ENCODE measurements at places on chromosomes 6 and 20.

- DNase-seq, result no peak
Observed at GRCh38 chr20:18688676-18689075, 100.8 kb downstream of the DTD1 start.

GRCh38 chr6:111767752-111768430 is 105.4 kb downstream of the FYN start:
- no peak for DNase-seq

DNA sequence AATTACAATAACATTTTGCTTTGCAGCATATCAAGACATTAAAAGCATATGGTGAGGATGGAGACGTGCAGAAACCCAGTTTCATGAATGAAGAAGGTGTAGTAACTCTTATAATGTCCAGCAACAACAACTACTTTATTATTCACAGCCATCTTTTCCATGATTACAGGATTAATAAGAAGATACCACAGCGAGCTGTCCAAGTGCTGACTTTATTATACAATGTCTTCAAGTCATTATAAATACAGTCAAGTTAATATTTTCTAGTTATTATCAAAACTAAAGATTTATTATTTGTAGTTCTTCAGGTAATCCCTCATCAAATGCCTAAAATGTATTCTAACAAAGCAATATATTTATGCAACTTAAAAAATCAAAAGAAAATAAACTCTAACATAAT is 2.5 kb upstream of the KHDRBS2 start:
- DNase-seq, result no peak

DNA sequence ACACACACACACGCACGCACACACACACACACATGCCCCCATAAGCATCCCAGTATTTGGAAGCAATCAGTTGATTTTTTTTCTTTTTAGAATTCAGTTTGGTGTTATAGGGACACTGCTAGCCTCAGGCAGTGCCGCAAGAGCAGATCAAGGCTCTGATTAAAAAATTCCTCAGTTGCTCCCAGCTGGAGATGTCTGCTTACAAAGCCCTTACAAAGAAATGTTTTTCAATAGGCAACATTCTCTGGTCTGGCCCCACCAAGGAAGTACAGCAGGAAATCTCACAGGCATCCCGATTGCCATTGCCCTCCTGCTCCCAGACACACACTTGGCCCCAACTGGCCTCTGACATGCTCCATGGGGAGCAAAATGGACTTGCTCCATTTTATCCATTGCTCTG is 22.9 kb upstream of the CD83 start:
- no peak for DNase-seq

GRCh38 chr20:17172836-17173516 is 53.9 kb upstream of the PCSK2 start:
- DNase-seq, result no peak

DNA sequence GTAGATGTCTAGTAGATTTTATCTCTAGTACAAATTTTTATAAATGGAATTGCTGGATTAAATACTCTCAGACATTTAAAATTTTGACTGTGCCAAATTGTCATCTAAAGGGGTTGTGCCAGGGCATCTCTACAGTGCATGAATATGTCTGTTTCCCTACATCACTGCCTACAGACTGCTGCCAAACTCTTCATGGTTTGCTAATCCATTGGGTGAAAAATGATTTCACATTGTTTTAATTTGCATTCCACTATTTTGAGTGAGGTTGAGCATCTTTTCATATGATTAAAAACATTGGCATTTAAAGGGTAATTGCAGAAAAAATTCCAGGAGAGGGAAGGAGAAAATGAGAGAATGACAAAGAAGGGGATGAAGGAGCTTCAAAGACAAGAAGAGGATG is 267.7 kb upstream of the RNF24 start:
- no peak for DNase-seq

- no peak for DNase-seq
Observed at GRCh38 chr6:96520171-96521115, 1.2 kb upstream of the UFL1 start.

DNA sequence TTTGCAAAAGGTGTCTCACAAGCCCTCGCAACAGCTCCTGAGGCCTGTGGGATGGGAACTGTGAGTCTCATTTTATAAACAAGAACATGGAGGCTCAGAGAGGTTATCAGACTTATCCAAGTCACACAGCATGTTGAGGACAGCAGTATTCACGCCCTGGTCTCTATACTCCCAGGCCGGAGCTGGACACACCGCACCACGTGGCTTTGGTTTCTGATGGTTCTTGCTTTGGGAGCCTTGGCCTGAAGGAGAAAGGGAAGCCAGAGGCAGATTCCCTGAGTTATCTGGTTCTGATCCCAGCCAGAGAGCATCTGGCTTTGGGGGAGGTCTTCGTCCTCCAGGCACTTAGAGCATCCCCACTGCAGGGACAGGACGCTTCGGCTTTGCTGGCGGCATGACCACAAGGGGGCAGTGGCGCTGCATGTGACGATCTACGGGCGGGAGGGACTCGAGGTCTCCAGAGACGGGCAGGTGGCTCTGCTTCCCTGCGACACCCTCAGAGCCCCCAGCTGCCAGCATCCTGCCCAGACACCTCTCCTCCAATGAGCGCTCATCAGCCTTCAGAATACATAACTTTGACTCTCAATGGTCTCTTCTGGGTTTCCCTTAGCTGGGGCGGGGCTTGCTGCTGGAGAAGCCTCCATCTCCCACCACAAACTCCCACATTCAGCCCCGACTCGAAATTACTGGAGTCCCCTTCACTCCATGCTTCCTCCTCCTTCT is 51.4 kb upstream of the SAYSD1 start:
- peak; percentile 57 for DNase-seq

DNA sequence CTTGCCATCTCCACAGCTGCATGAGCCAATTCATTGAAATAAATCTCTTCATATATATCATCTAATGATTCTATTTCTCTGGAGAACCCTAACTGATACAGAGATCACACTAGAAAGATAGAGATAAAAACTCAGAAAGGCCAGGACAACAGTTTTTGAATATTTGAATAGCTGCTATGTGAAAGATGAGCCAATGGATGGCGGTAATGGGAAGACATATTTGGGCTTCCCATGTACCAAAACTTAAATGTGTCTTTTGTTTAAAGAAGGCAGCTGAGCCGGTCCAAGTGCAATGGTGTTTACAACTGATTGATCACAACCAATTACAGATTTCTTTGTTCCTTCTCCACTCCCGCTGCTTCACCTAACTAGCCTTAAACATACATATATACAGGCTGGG is 35.1 kb downstream of the SGK1 start:
- no peak for DNase-seq

- no peak for DNase-seq
Observed at GRCh38 chr6:158149641-158150040, 18.4 kb downstream of the SERAC1 start.

DNA sequence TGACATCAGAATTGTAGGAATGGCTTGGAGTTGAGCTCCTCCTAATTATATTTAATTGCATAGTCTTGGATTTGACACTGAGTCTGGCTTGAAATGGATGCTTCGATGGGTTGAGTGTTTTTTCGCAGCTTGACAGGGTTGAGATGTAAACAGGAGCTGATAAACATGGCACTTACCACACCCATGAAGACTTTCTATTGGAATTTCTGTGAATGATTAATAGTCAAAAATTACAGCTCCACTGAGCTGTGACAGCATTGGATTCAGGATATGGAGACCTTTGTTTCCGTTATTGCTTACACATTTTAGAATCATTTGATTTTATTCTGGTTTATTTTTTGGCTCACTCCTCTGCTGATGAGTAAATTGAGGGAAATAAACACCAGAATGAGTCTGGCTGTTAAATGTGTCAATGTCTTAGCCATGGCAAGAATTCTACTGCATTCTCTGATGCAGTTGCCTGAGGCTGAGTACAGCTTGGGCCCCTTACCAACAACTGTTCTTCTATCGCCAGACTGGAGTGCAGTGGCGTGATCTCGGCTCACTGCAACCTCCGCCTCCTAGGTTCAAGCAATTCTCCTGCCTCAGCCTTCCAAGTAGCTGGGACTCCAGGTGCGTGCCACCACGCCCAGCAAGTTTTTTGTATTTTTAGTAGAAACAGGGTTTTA is 128.1 kb upstream of the DOK5 start:
- no peak for DNase-seq

- no peak for DNase-seq
Observed at GRCh38 chr6:156634951-156635371, 142.2 kb upstream of the ARID1B start.

DNA sequence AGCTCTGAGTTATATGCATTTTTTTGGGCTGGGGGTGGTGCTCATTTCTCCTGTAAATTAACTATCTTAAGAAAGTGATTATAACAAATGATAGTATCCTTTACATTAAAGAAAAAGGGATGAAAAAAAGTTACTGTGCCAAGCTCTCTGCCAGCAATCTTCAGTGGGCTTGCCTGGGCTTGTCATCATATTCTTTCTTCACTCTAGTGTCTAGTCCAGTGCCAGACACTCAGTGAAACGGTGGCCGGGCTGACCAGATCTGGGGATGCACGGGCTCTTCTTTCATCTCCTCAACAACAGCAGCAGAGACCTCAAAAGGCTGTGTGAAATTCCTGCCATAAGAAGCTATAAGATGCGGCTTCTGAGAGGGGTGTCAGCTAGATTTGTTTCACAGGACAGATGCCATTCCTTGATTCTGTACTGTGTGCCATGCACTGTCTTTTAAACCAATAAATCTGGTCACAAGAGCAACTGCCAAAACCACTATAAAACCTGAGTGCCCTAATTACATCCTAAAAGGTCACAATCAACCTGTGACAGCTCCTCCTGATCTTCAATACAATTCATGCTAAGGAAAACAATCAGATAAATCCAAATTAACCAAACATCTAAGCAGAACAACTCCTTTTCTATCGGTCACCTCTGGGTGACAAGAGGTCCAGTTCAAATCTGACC is 12.1 kb downstream of the EXOC2 start:
- no peak for DNase-seq

DNA sequence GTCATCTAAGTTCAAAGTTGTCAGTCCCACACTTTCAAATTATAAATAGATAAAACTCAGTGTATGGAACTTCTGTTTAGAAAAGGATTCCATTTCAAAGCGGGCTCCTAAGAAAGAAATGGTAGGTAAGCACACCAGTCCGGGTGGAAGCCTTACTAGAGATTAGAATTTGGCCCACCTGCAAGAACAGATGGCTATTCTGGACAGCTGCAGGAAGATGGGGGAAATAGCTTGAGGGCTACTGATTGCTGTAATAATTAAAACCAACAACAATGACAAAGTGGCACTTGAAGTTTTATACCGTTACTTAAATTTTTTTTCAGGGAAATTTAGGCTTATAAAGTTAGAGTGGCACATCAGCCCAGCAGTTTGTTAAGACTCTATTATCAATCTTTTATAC is 83.3 kb downstream of the HIVEP2 start:
- no peak for DNase-seq

DNA sequence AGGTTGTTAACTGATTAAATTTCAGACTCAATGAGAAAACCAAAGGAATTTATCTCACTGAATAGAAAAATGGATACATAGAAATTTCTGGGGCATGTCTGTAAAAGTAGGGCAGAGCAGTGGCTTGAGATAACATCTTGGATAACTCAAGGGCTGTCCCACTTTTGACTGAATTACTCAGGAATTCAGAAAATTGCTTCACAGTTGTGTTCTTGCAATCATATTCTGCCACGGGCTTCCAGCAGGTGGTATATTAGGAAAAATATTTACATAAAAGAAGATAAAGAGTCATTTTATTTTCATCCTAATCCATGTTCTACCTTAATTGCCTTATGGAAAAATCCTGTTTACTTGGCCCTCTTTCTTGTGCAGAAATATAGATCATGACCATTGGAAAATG is 156.4 kb upstream of the AKIRIN2 start:
- no peak for DNase-seq

- no peak for DNase-seq
Observed at GRCh38 chr6:3280866-3281465, 22.2 kb downstream of the PSMG4 start.
